ENCODE measurements at places on chromosomes 5 and 9.

DNA sequence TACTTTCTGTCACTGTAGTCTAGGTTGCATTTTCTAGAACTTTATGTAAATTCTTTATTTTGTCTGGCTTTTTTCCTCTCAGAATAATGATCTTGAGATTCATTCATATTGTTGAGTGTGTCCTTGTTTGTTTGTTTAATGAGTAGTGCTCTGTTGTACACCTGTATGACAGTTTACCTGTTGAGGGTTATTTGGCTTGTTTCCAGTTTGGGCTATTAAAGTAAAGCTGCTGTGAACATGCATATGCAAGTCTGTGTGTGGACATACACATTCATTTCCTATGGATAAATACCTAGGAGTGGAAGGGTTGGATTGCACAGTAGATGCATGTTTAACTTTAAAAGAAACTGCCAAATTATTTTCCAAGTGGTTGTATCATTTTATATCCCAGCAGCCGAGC, 30.4 kb downstream of the MVB12B start:
- DNase-seq = no peak

DNA sequence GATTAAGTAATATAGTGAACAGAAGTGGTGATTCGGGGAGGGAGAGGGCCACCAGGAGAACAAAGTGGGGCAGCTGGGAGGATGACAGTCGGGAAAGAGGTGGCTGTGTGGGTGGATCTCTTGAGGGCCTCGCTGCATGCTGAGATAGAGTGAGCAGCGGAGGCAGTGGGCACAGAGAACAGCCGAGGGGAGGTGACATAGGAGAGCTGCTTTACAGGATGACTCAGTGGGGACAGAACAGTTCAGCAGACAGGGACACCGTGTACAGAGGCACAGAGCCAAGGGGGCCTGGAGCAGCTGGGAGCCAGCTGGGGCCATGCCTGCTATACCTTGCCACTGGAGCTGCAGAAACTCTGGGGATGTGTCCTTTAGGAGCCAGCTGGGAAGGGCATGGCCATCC, 273.9 kb downstream of the GADD45G start:
- DNase-seq = no peak

GRCh38 chr5:121489972-121490371, 361.7 kb upstream of the FTMT start:
- no peak for DNase-seq

- DNase-seq = peak; percentile 29
These were observed 2.0 kb downstream of the CTNNAL1 start for GRCh38 chr9:109011231-109011671.

DNA sequence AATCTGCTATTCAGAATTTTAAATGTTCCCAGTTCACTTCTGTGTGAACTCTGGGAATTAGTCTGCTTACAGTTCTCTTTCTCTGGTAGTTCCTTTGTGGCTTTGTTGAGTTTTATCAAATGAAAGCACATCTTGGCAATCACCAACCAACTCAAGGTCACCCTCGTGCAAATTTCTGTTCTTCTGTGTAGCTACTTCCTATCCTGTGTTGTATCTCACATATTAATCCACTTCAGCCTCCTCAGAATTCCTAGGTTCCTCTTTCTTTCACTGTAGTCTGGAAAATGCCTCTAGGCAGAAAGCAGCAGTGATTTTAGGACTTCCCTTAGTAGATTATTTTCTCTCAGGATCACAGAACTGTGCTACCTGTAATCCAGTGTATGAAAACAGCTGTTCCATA, 100.3 kb downstream of the AUH start:
- DNase-seq = no peak

GRCh38 chr9:33510262-33511183, 13.5 kb upstream of the ANKRD18B start:
- DNase-seq = peak; percentile 76

DNA sequence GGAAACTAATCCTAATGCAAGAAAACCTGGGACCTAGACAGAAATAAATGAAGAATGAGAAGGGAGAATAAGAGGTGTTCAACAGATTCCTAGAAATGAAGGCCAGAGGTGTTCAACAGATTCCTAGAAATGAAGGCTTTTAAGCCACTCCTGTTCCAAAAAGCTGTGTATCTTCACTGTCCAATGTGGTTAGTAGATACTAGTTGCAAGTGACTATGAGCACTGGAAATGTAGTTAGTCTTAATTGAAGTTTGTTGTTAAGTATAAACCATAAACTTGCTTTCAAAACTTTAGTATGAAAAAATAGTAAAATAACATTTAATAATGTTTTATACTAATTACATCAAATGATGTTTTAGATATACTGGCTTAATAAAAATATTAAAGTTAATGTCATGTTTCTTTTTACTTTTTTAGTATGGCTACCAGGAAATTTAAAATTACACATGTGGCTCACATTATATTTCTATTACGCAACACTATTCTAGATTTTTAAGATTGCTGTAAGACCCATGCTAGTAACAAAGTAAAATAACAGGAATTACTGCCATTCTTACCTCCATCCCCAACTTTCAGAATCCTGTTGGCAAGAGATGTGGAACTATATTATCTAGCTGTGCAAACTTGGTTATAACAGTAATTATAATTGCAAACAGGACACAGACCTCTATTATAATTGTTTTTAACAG, 57.5 kb downstream of the RICTOR start:
- DNase-seq = peak; percentile 58

- DNase-seq = no peak
These were observed 22.8 kb upstream of the TNFAIP8 start for GRCh38 chr5:119332978-119333401.

GRCh38 chr5:66617991-66618768, 22.0 kb downstream of the MAST4 start:
- no peak for DNase-seq

DNA sequence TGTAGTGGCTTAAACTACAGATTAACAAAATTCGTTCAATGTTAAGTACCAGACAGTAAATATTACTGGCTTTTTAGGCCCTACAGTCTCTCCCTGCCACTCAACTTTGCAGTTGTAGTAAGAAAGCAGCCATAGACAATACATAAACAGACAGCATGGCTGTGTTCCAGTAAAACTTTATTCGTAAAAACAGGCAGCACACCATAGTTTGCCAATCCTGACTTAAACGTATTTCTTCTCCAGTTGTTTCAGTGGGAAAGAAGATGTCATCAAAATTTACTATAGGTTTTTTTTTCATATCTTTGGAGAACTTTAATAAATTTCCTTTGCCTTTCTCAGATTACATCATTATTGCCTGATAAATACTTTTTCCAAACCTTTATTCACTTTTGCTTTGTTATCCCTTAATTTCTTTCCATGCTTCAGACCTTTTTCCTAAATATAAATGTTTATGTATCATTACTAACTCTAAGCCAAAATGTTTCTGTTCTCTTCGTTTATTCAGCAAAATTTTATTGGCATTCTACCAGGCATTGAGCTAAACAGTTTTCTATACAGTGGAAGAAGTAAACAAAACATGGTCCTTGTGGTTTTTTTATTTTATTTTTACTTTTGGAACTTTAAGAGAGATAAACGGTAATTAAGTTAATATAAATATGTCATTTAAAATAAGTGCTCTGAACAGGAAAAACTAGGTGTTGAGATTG, 64.5 kb downstream of the SLF1 start:
- DNase-seq = no peak

GRCh38 chr5:180689071-180689694, 39.8 kb upstream of the FLT4 start:
- no peak for DNase-seq

- DNase-seq = no peak
These were observed 1429.3 kb downstream of the EFNA5 start for GRCh38 chr5:106241409-106241808.

GRCh38 chr9:37156205-37156604, 35.8 kb downstream of the ZCCHC7 start:
- DNase-seq = peak; percentile 37

GRCh38 chr5:166377756-166378155, 1913.7 kb upstream of the WWC1 start:
- no peak for DNase-seq

DNA sequence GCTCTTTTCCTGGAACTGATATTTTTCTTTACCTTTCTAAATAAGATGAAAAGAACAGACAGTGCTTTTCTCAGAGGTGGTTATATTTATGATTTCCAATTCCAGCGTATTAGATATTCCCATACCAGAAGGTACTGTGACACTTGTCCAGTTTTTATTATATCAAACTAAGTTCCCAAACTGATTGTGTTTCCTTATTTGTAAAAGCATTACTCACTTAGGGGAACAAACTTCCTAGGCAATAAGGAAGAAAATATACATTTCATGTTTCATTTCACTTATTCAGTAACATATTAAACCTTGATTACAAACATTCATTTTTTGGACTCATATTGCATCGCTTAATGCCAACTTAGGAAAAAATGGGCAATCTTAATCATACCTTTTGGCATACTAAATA, 1480.0 kb upstream of the NUDT12 start:
- no peak for DNase-seq

DNA sequence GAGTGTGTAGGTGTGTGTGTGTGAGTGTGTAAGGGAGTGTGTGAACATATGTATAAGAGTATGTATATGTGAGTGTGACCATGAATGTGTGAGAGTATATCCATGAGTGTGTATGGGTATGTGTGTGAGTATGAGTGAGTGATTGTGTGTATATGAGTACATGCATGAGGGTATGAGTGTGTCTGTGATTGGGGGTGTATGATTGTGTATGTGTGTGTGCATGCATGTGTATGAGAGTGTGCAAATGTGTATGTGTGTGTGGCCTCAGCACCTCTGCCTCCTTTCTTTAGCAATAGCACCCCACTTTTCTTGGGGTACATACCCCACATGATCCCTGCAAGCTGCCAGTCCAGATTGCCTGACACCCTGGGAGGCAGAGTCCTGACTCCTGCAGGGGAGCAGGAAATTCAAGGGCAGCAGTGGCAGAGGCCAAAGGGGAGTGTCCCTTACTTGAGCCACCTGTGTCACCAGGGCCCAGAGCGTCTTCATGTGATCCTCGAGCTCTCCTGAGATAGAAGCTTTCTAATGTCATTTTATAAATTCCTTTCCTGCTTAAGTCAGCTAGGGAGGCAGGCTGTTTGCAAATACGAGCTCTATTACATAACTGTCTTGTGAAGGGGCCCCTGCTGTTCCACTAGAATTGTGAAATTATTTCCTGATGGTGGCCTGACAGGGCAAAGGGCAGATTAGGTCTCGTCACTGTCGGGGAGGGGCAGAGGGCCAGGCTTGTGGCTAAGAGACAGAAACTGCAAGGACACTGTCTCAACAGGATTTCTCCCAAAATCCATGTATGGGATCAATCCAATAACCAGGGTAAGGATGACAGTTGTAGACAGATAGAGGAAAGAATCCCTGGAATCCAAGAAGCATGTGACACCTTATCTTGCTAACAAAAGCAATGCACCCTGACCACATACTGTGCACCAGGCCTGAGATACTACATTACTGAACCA, 389.1 kb downstream of the GADD45G start:
- no peak for DNase-seq

DNA sequence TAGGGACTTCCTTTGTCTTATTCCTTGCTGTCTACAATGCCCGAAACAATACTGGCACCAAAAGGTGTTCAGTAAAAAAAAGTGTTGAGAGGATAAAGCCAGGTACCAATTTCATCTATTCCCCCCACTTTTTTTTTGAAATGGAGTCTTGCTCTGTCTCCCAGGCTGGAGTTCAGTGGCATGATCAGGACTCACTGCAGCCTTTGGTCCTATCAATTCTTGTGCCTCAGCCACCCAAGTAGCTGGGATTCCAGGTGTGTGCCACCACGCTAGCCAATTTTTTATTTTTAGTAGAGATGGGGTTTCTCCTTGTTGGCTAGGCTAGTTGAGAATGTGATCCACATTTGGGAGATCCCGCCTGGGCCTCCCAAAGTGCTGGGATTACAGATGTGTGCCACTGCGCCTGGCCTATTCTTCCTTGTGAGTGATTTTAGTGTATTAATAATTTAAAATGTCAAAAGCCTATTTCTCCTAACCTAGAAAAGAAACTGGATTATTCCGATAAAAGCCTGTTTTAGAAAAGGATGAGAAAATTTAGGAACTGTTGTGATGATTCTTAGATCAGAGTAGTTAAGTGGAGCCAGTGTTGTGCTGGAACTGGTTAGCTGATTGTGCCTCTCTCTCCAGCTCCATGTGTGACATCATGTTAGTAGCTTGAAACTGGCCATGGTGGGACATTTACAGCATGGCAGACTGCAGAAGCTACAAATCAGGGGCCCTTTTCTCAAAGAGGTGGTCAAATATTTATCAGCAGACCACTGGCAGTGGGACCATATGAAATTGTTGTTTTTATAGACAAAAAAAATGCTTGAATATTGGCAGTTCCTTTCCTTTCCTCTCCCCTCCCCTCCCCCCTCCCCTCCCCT, 14.3 kb downstream of the CDC42SE2 start:
- DNase-seq = peak; percentile 37

GRCh38 chr9:108057421-108058134, 568.0 kb upstream of the KLF4 start:
- peak; percentile 97 for DNase-seq

DNA sequence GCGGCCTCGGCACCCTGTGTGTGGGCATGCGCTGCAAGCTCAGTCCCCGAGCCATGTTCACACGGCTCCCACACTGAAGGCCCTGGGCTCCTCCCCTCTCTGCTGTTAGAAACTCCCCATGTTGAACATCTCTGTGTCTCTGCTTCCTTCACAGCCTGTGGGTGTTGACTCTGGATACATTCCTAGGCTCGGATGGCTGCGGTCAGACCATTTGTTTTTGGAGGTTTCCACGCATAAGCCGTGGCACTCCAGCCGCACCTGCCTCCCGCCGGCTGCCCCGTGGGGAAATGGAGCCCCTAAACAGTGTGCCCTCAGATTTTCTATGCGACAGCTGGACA, 31.2 kb upstream of the LRRC14B start:
- DNase-seq = peak; percentile 68

DNA sequence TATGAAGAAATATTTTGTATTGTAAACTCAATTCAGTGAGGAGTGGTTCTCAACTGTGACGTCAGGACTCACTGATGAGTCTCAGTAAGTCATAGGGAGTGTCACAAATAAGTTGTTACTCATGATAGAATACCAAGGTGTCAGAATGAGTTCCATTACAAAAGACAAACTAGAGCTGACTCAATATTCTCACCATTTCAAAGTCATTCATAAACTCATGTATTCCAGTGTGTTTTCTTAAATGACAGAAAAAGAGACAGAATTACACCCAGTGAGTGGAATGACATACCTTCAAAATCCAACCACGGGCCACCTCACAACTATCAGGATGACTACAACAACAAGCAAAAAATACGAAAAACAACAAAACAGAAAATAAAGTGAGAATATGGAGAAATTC, 321.5 kb downstream of the ENC1 start:
- peak; percentile 38 for DNase-seq

- no peak for DNase-seq
These were observed 407.4 kb upstream of the TLE4 start for GRCh38 chr9:79164406-79164805.

DNA sequence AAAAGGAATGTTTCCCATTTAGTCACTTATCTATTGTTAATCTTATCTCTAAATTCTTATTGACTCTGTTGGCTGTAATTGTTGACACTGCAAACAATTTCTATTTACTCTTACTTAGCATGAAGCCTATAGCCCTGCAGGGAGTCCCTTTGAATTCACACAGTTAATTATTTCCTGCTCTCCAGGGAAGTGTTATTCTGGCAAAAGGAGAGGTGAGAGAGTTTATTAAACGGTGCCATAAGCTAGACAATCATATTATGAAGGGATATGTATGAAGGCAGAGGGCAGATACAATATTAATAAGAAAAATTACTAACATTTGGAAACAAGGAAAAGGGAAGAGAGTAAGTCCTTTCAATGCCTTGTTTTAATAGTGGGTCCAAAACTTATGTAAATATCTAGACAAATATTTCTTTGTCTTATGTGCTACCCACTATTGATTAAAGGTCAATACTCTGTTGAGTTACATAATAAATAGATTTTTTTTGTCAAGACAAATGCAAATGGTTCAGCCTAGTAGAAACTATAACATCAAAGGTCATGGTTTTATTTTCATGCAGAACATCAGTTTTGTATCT, 107.1 kb downstream of the CDH18 start:
- no peak for DNase-seq

All from EH (cell line).